ENCODE measurements at places on chromosomes 13 and 19.
A peak's percentile ranks its signal among the peaks of the same experiment; 100 is the strongest.

DNA sequence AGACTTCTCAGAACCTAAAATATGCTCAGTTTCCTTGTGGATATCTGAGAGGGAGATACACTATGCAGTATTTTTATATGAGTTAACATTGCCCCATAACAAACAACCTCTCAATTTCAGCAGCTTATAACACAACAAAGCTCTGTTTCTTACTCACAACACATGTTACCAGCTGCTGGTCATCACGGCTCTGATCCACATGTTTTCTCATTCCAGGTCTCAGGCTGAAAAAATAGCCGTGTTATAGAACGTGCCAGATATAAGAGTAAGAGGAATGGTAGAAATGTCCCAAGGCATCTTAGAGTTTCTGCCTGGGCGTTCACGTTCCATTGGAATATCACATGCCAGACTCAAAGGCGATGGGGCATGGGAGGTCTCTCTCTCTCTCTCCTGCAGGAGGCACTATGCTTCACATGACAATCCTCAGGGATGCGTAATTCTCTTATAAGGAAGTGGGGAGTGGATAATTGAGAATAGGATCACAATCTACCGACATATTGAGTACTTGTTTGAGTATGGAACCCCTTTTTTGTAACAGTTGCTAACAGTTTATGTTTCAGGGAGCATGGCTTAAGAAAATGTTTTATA is 246.6 kb downstream of the NHLRC3 start:
- DNase-seq: no peak

GRCh38 chr13:40922437-40923040 is 96.6 kb downstream of the ELF1 start:
- DNase-seq: no peak

- DNase-seq: no peak
Observed at GRCh38 chr13:52405767-52406494, at the start of gene THSD1. Gene THSD1 (minus strand): TSS chr13:52406172. CDS start chr13:52402600, 3,572 bp downstream.

DNA sequence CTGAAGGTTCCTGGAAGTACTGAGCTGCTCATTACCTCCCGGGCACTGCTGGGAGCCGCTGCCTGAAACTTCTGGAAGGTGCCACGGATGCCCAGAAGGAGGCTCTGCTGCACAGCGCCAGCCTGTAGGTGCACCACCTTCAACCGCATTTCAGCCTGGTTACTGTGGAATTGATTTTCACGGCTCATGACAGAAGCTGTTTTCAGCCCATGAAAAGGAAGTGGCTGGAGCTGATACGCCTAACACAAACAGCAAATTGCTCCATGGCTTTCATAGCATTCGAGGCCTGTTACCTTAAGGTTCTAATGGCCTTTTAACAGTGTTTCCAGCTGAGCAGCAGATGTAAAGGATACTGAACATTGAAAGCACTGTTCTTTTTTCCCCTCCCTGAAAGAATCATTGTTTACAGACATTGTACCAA is 22.0 kb downstream of the GPC6 start:
- no peak for DNase-seq

DNA sequence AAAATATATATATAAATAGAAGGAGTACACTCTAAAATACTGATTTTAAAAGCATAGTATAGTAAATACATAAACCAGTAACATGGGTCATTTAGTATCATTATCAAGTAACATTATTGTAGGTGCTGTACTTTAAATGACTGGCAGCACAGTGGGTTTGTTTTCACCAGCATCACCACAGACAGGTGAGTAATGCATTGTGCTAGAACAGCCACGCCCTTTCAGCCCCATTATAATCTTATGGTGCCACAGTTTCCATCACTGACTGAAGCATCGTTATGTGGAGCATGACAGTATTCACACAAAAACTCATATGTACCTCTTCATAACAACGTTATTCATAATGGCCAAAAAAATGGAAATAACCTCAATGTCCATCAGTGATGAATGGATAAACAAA is 88.3 kb downstream of the DHRS12 start:
- DNase-seq: no peak

GRCh38 chr19:32224371-32225244 is 120.8 kb upstream of the ZNF507 start:
- peak; percentile 83 for DNase-seq

- DNase-seq: no peak
Observed at GRCh38 chr13:110045202-110045601, 258.8 kb upstream of the IRS2 start.

DNA sequence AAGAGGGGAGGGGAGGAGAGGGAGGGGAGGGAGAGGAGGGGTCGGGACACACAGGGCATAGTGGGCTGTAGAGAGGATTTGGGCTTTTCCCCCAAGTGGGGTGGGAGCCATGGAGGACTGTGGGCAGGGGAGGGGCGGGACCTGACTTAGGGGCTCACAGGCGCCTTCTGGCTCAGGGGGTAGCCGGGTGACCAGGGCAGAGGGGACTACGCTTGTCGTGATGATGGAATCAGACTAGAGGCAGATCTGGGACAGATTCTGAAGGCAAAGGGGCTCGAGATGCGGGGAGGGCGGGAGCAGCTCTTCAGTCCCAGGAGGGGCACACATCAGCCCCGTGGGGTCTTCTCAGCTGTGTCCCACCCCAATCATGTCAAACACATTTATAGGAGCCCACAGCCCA is 13.5 kb downstream of the NDUFA11 start:
- DNase-seq: no peak

- no peak for DNase-seq
Observed at GRCh38 chr19:3350014-3350663, 16.2 kb upstream of the NFIC start.

- DNase-seq: no peak
Observed at GRCh38 chr13:48316826-48317510, 13.4 kb downstream of the RB1 start.

- no peak for DNase-seq
Observed at GRCh38 chr13:48727241-48728011, 73.7 kb downstream of the CYSLTR2 start.

All from osteocyte (in vitro differentiated cells).